ENCODE measurements at places on chromosomes 7 and 10.

DNA sequence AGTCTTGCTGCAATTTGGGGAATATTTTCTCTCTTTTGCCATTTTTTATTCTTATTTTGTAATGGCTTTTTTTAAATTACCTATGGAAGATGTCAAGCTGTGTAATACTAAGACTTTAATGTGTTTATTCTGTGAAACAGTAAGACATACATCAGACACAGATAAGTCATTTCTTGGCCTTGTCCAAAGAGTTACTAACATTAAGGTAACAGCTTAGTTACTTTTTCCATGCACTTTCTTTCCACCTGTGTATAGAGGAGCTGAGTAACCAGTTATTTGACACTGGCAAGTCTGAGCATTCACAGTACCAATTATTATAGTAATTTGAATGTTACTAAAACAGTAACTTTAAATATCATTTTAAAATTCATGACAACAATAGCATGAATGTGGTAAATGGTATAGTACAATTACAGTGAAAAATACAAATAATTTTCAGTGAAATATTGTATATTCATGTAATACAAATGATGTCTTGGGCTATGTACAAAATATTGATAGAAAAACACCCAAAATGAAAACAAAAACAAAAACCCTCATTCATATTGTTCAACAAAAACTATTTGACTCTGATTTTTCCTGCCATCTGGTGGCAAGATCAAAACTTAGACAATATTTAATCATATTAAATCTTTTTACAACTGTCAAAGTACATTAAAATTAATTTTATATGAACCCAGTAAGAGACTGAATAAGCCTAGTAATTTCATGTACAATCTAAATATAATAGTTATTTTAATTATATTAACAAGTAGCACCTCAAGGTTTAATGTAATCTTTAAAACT lies 259.8 kb upstream of the SEMA3A start:
- DNase-seq: no peak

- no peak for DNase-seq
Measured at GRCh38 chr10:103470761-103471653, 8.0 kb downstream of the CALHM3 start.

DNA sequence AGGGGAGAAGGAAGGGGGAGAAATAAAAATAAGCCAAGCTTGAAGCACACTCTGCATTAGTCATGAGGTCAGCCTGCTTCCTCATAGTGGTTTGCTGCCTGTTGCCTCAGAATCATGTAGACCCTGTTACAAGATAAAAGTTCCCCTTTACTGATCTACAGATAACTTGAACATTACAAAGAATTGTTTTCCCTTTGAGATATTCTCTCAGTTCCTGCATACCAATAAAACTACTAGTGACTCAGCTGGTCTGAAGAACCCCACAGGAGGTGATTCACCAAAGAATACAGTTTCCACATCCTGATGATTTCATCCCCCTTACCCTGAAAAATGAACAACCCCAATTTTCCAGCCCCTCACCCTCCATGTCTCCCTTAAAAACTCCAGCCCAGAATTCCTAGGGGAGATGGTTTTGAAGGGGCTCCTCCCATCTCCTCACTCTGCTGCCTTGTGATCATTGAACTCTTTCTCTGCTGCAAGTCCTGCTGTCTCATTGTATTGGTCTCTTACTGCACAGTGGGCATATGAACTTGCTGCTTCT lies 31.5 kb upstream of the NRP1 start:
- no peak for DNase-seq

DNA sequence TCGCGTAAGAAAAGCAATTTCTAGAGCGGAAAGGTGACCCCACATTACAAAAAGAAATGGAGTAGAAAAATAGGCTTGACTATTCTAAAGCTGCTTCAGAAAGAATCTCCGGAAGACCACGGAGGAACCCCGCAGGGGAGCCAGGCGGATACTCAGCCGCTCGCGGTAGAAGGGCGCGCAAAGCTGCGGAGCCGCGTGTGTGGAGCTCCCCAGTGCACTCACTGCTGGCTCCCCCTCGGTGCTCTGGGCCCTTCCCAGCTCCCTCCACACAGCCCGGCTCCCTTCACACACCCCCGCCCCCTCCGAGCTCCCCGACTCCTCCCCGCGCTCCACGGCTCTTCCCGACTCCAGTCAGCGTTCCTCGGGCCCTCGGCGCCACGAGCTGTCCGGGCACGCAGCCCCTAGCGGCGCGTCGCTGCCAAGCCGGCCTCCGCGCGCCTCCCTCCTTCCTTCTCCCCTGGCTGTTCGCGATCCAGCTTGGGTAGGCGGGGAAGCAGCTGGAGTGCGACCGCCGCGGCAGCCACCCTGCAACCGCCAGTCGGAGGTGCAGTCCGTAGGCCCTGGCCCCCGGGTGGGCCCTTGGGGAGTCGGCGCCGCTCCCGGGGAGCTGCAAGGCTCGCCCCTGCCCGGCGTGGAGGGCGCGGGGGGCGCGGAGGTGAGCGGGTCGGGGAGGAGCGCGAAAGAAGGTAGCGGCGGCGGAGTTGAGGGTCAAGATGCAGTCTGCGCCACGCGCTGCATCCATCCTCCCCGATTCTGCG lies at the start of gene STEAP2:
Gene STEAP2 (plus strand): TSS at position 350 of the 758 bp plus-strand sequence. CDS start 13,343 bp downstream, outside the sequence.
- DNase-seq: peak; percentile 55

GRCh38 chr7:127578036-127578684 lies 7.2 kb downstream of the GCC1 start:
- DNase-seq: no peak

DNA sequence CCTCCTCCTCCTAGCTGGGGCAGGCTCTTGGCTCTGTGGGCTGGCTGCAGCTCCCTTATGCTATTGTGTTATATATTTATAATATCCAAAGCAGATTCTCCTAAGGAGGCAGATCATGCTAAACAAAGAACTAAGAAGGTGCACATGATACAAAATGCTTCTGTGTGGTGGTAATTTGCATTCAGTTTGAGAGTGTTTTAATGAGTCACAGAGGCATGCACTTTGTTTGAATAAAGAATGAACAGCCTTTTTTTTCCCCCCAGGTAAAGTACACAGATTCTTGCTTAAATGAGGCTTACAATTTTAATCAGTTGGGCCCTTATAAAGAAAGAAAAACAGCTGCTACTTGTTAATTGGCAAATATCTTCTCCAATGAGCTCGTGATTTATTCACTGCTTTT lies 95.0 kb downstream of the FANK1 start:
- no peak for DNase-seq

DNA sequence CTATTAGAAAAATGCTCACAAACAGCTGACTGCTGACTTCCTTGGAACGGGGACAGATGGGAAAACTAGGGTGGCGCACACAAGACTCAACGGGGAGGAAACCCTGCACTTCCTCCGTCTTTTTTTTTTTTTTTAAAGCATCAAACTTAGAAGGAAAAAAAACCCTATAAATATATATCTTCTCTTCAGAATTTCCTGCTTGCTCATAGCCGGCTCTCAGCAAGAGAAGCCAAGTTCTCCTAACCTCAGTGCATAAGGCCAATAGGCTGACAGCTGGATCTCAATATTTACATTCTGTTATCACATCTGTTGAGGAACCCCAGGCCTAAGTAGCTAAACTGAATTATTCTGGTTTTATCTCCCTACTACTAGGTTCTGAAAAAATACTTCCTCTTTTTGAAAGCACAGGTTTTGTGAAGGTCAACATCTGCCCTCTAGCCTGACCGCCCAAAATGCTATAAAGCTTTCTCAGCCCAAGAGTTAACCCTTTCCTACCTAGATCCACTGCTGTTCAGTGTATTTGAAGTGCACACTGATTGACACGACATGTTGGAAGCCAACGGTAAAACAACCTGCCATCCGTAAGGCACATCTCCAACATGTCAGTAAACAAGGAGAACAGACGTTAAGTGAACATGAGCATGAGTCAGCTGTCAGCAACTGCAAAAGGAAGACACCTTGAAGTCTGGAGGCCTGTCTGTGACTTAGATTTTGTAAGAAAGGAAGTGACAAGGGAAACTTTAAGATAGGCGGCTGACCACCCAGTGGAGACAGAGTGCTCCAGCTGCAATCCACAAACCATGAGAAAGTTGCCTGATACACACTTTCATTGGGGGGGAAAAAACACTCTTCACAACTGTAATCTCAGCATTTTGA lies 83.8 kb downstream of the EBLN1 start:
- DNase-seq: peak; percentile 38

- no peak for DNase-seq
Measured at GRCh38 chr10:123301077-123301857, 147.1 kb downstream of the BUB3 start.

DNA sequence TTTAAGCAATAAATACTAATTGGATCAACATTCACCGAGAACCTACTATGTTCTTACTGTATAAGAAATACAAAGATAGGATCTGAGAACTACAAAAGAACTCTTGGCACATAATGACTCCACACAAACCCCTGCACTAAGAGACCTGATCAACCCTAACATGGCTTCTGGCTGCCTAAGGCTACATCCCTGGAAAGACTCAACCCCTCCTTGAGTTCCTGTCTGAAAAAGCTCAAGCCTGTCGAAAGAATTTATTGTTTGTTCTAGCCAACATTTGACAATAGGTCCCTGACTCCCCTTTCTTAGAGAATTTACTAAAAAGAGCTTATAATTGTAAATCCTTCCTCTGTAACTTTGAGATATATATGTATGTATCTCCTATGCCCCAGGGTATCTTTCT lies 125.3 kb upstream of the SGCE start:
- no peak for DNase-seq

DNA sequence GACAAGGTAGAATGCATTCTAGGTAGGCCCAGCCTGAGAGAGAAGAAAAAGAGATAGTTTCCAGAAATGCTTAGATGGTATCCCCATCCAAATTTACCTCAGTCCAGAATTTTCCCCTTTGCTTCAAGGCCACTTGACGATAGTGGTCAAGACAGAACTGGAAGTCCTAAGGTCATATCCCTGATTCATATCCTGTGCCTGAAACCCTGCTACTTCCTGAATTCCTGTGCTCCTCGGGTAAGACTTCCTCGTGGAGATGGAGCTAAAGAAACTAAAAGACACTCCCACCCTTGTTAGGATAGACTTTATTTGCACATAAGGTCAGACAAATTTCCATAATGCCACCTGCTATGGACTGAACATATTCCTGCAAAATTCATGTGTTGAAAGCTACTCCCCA lies 175.9 kb downstream of the EVX1 start:
- DNase-seq: no peak

Measured in NCI-H1694 (cell line).